ENCODE measurements at places on chromosomes 2 and 18. TPM values are rescaled to one million over a fixed set of nuclear protein-coding genes. Genes with fewer than 3 reads are reported as not detected.

DNA sequence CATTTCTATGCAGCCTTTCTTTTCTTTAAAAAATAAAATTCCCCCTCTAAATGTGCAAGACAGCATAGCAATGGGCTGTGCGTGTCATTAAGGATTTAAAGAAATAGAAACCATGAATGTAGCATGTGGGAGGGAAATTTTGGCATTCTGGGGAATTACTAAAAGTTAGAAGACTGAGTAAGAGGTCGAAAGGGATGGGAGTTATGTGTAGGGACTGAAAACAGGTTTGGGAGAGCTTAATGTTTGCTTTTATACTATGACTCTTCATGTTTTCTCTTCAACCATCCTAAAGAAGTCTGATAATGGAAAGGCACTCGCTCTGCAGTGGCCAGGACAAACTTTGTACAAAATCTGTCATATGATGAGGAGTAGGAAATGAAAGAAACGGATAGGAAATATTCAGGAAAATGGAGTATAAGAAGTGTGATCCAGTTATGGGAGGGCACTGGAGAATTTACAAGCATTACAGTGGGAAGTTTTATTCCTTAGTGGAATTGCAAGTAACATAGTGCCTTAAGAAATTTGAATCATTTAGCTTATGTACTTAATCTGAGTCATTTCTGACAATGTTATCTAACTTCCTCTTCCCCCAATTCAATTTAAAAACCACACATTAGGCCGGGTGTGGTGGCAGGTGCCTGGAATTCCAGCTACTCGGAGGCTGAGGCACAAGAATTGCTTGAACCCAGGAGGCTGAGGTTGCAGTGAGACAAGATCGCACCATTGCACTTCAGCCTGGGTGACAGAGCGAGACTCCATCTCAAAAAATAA, 20.6 kb downstream of the TMEM87B start:
- peaks cover 9% of the 10 kb centered on the region for H3K36me3 ChIP-seq
- no peak overlapping the region for H3K27ac ChIP-seq

DNA sequence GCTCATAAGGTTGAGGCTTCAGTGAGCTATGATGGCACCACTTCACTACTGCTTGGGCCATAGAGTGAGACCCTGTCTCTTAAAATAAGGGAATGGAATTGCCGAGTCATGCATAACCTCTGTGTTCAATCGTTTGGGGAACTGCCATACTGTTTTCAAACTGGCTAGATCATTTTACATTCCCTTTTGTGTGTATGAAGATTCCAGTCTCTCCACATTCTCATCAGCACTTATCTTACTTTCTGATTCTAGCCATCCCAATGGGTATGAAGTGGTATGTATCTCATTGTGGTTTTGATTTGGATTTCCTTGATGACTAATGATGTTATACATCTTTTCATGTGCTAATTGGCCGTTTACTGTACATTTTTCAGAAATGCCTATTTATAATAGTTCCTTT, 23.7 kb downstream of the MARCHF7 start:
- peaks cover 26% of the 10 kb centered on the region for H3K36me3 ChIP-seq
- H3K27ac ChIP-seq = no peak overlapping the region
- DNase-seq = no peak
- H3K4me1 ChIP-seq = peaks cover 25% of the 10 kb centered on the region
- no peak overlapping the region for H3K4me3 ChIP-seq

GRCh38 chr2:239462671-239463506, 62.1 kb upstream of the HDAC4 start:
- H3K27me3 ChIP-seq = no peaks in the 10 kb centered on the region
- no peak overlapping the region for H3K27ac ChIP-seq

GRCh38 chr2:235561450-235561849, 67.6 kb downstream of the AGAP1 start:
- no peaks in the 10 kb centered on the region for H3K4me1 ChIP-seq
- H3K4me3 ChIP-seq = no peak overlapping the region
- H3K36me3 ChIP-seq = no peaks in the 10 kb centered on the region
- no peaks in the 10 kb centered on the region for H3K27me3 ChIP-seq

DNA sequence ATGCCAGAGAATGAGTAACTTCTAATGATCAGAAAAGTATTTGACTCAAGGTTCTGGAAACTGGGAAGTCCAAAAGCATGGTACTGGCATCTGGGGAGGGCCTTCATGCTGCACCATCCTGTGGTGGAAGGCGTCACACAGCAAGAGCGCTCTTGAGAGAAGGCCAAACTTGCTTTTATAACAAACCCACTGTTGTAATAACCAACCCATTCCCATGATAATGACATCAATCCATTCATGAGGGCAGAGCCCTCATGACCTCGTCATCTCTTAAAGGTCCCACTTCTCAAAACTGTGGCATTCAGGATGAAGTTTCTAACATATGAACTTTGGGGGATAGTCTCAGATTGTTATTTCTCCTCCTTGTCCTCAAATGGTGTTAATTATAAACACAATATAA, 67.8 kb downstream of the COA5 start:
- H3K27ac ChIP-seq = no peak overlapping the region
- no peaks in the 10 kb centered on the region for H3K27me3 ChIP-seq
- H3K4me3 ChIP-seq = no peak overlapping the region
- H3K4me1 ChIP-seq = no peaks in the 10 kb centered on the region
- no peak for DNase-seq

- DNase-seq = no peak
- no peak overlapping the region for H3K27ac ChIP-seq
- H3K4me1 ChIP-seq = no peaks in the 10 kb centered on the region
- H3K4me3 ChIP-seq = no peak overlapping the region
- no peaks in the 10 kb centered on the region for H3K27me3 ChIP-seq
Observed at GRCh38 chr2:167972020-167972419, 275.4 kb downstream of the STK39 start.

The SOX11 gene
- not detected for total RNA-seq

The AQP12A gene
- total RNA-seq = not detected

The ATAD2B gene
- total RNA-seq = 38.7 TPM

DNA sequence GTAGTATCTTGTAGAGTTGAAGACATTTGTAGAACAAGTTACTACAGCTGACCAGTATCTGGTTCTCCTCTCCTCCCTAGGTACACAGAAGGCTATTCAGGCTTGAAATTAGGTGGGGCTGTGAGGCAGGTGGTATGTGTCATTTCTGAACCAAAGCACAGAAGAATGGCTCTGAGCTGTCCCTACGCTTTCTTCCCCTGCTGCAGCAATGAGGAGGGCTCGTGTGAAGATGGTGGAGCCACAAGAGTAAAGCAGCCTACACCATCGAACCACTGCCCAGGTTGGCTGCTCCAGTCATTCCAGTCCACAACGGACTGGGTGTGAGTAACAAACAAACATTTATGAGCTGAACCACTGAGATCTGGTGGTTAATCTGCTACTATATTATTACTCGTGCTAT, 148.9 kb downstream of the DTNB start:
- no peaks in the 10 kb centered on the region for H3K36me3 ChIP-seq
- no peak overlapping the region for H3K27ac ChIP-seq
- no peaks in the 10 kb centered on the region for H3K27me3 ChIP-seq
- no peak for DNase-seq
- H3K4me3 ChIP-seq = no peak overlapping the region

DNA sequence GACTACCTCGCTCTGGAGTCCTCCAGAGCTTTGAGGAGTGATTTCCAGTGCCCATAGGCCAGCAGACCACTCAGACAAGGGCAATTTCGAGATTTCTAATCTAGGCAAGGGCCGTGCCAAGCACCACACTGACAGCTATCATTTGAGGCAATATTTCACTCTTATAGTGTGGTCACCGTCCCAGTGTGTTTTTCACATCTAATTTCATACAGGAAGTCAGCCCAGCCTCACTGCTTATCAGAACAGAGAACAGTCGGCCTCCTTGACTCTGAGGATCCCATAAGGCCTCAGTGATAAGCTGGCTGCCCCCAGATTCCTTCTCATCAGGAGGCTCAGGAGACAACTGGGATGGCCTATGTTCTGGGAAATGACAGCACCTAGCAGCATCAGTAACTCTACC, 581 bp downstream of the CAPN14 start:
- no peak overlapping the region for H3K4me3 ChIP-seq
- no peak overlapping the region for H3K27ac ChIP-seq
- no peak for DNase-seq

GRCh38 chr2:7963787-7964186, 718.1 kb upstream of the ID2 start:
- DNase-seq = no peak
- H3K4me3 ChIP-seq = no peak overlapping the region
- H3K27me3 ChIP-seq = no peaks in the 10 kb centered on the region
- no peaks in the 10 kb centered on the region for H3K4me1 ChIP-seq
- H3K27ac ChIP-seq = no peak overlapping the region

GRCh38 chr18:41378598-41378997, 576.4 kb upstream of the PIK3C3 start:
- no peak for DNase-seq
- H3K4me1 ChIP-seq = no peaks in the 10 kb centered on the region
- no peak overlapping the region for H3K27ac ChIP-seq

DNA sequence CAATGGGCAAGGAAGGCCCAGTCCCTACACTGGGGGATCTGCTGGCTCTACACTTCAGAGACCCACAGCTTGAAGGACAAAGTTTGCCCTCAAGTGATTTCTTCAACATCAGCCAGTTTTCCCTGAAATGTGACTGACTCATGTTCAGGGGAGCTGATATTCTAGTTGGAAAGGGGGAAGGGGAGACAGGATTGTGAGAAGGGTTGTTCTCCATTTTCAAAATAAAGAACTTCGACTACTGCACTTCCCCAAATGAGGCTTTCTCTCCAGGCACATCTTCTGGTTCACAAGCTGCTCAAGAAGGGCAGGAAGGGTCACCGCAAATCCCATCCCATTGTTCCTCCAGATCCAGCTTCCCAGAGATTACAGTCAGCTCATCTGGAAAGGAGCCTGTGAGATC, 117.6 kb downstream of the BCL2L11 start:
- no peaks in the 10 kb centered on the region for H3K36me3 ChIP-seq
- no peaks in the 10 kb centered on the region for H3K4me1 ChIP-seq
- no peaks in the 10 kb centered on the region for H3K27me3 ChIP-seq
- H3K4me3 ChIP-seq = no peak overlapping the region
- DNase-seq = no peak

DNA sequence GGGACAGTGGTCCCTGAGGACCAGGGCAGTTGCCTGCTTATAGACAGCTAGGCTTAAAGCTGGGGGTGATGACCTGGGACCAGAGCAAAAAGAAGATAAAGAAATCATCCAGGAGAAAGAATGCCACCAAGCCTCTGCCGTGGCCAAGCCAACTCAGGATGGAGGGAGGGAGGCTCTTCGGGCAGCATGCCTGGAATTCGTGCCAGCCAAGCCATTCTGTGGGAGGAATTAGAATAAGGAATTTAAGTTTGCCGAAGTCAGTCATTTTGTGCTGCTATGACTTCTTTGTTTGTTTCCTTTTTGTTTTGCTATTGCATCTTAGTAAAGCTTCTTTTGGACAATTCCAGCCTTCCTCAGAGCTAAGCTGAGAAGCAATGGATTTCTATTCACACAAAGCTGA, 124.1 kb downstream of the EN1 start:
- no peak overlapping the region for H3K27ac ChIP-seq
- no peak overlapping the region for H3K4me3 ChIP-seq
- H3K27me3 ChIP-seq = no peaks in the 10 kb centered on the region
- H3K36me3 ChIP-seq = no peaks in the 10 kb centered on the region
- DNase-seq = no peak

DNA sequence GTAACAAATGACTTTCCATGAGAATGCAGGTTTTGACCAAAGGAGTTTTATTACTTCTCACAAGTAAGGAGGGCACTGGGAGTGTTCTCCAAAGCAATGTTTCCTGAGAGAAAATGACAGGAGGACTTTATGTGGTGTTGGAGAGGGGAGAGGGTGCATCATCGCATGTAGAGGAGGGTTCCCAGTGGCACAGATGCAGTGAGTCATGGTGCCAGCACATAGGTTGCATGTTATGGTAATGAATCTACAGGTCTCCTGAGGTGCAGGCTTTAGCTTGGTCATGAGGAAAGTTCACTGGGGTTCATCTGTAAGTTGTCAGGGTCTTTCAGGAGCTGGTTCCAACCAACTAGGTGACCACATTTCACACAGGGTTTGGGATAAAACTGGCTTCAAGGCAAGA, 30.4 kb downstream of the NAT8 start:
- H3K4me3 ChIP-seq = no peak overlapping the region
- H3K4me1 ChIP-seq = no peaks in the 10 kb centered on the region
- H3K27me3 ChIP-seq = no peaks in the 10 kb centered on the region
- H3K27ac ChIP-seq = no peak overlapping the region
- H3K36me3 ChIP-seq = no peaks in the 10 kb centered on the region
- DNase-seq = no peak

DNA sequence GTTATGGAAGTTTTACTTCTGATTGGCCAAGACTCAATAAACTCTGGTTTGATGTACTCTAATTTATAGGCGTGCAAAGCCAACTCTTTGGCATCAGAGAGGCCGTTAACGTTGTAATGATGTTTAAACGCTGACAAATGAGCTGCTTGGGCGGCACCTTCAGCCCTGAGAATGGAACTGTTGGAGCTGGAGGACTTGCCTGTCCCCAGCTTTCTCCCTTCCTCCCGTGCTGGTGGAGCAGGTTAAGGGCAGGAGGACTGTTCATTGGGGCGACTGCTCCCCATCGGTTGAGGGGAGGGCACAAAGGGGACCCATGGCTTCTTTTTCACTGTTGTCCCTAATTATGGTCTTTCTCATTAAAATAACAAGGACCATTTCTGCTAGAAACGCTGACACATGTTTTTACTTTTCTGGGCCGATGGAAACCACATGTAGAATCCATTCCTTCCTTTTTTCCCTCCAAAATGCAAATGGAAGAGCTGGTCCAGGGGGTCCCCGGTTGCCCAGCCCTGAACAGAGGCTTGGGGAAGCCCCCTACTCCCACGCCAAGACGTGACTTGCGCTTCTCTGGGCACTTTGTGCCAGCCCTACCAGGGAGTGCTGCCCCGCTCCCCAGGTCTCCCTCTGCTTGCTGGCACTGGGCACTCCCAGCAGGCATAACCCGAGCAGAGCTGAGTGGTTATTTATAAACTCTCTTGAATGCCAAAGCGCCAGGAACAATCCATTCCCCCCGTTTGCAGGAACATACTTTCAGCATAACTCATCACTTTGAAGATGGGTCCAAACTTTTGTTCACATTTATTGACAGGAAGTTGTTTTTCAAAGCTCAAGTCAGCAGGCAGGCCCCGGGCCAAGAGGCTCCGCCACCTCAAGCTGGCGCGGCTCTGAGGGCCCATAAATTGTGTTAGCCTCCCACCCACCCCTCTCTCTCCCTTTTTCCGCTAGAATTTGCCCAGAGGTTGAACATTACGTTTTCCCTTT, 170.1 kb downstream of the ASB1 start:
- H3K4me1 ChIP-seq = no peaks in the 10 kb centered on the region
- H3K27ac ChIP-seq = no peak overlapping the region
- H3K4me3 ChIP-seq = no peak overlapping the region
- H3K36me3 ChIP-seq = no peaks in the 10 kb centered on the region
- H3K27me3 ChIP-seq = no peaks in the 10 kb centered on the region
- no peak for DNase-seq

- no peaks in the 10 kb centered on the region for H3K4me1 ChIP-seq
- H3K4me3 ChIP-seq = no peak overlapping the region
- H3K27me3 ChIP-seq = no peaks in the 10 kb centered on the region
- H3K27ac ChIP-seq = no peak overlapping the region
- no peak for DNase-seq
Observed at GRCh38 chr2:3637692-3638455, 20.1 kb upstream of the ALLC start.

DNA sequence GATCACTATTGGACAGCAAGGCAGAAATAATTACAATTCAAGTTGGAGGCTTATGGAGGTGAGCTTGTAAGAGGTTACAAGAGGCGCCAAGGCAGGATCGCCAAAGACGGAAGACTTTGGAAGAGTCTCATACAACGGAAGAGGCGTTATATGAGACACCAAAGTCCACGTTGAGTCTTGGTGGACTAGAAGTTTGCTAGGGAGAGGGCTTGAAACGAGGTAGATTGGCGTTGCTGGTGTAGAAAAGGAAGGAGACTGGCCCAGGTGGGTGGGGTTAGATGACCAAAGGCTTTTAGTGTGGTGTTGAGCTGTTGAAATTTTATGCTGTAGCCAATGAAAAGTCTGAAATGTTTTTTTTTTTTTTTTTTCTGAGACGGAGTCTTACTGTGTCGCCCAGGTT, 1.4 kb downstream of the MSH2 start:
- peaks cover 27% of the 10 kb centered on the region for H3K4me1 ChIP-seq

The TDRD15 gene
- 0.06 TPM for total RNA-seq

All from CD4-positive, alpha-beta memory T cell (primary cell).